ENCODE measurements at places on chromosomes 3 and 15.

DNA sequence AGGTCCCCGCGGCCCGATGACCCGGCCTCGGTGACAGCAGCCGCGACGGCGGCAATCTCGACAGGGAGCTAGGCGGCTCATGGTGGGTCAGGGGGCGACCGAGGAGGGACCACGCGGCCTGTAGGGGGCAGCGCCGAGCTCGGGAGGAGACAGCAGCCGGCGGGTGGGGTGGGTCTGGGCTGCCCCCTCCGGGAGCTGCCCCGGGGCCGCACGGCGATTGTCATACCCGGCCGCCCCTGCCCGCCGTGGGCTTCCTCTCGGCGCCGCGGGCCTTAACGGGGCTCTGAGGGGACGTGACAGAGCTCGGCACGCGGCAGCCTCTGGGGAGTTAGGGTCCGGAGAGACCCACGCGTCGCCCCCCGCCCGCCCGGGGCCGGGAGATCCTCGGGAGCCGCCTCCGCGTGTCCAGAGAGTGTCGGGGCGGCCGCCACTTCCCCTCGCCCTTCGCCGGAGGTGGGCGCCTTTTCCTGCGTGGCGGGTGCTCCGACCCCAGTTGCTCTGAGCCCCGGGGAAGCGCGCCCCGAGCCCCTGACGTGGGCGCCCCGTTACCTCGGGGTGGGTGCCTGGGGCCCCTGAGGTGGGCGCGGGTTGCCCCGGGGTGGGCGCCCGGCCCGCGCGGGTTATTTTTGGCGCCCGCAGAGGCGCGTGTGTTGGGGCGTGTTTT lies 539 bp upstream of the PLCL2 start:
- H3K27me3 ChIP-seq: no peaks in the 10 kb centered on the region
- H3K36me3 ChIP-seq: no peaks in the 10 kb centered on the region
- peak overlapping the region; percentile 77 for H3K4me3 ChIP-seq

GRCh38 chr15:70400766-70401541 lies 303.2 kb upstream of the TLE3 start:
- H3K27me3 ChIP-seq: no peaks in the 10 kb centered on the region
- H3K27ac ChIP-seq: no peak overlapping the region
- peaks cover 13% of the 10 kb centered on the region for H3K4me1 ChIP-seq
- H3K36me3 ChIP-seq: no peaks in the 10 kb centered on the region
- no peak for DNase-seq

GRCh38 chr15:72511536-72511935 lies 37.4 kb downstream of the ARIH1 start:
- H3K4me1 ChIP-seq: no peaks in the 10 kb centered on the region
- H3K36me3 ChIP-seq: no peaks in the 10 kb centered on the region
- H3K27me3 ChIP-seq: no peaks in the 10 kb centered on the region

GRCh38 chr3:152706991-152707713 lies 127.8 kb upstream of the P2RY1 start:
- no peaks in the 10 kb centered on the region for H3K36me3 ChIP-seq
- DNase-seq: no peak
- no peak overlapping the region for H3K27ac ChIP-seq
- no peak overlapping the region for H3K4me3 ChIP-seq
- no peaks in the 10 kb centered on the region for H3K27me3 ChIP-seq

GRCh38 chr3:56796202-56796601 lies 5.5 kb downstream of the ARHGEF3 start:
- H3K36me3 ChIP-seq: no peaks in the 10 kb centered on the region
- peaks cover 40% of the 10 kb centered on the region for H3K4me1 ChIP-seq
- no peak for DNase-seq

- no peaks in the 10 kb centered on the region for H3K27me3 ChIP-seq
- no peaks in the 10 kb centered on the region for H3K36me3 ChIP-seq
- H3K27ac ChIP-seq: no peak overlapping the region
- no peak overlapping the region for H3K4me3 ChIP-seq
- H3K4me1 ChIP-seq: peaks cover 36% of the 10 kb centered on the region
- no peak for DNase-seq
Measured at GRCh38 chr3:156975721-156976120, 149.6 kb downstream of the LEKR1 start.

- no peak overlapping the region for H3K27ac ChIP-seq
- peaks cover 4% of the 10 kb centered on the region for H3K4me1 ChIP-seq
- DNase-seq: no peak
- H3K36me3 ChIP-seq: no peaks in the 10 kb centered on the region
- H3K27me3 ChIP-seq: no peaks in the 10 kb centered on the region
Measured at GRCh38 chr15:101620671-101621070, 31.5 kb downstream of the TM2D3 start.

DNA sequence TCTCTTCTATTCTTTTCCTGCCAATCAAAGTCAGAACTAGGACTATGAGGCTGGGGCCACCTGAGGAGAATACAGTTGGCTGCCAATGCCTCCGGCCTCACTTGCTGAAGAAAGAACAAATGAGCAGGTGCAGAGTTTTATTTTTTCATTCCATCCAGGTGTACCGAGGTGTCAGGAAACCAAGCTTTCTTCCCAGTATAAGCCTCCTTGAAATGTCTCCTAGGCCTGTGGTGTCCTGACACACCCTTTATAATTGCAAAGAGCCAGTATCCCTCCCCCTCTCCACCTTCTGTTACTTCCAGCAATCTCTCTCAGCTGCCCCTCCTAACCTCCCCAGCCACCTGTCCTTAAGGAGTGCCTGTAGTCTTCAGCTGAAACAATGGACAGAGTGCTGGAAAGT lies 127.9 kb downstream of the SLC9A9 start:
- no peaks in the 10 kb centered on the region for H3K4me1 ChIP-seq
- H3K4me3 ChIP-seq: no peak overlapping the region
- no peaks in the 10 kb centered on the region for H3K27me3 ChIP-seq
- peaks cover 1% of the 10 kb centered on the region for H3K36me3 ChIP-seq
- no peak overlapping the region for H3K27ac ChIP-seq

GRCh38 chr3:114455432-114455831 lies 161.6 kb downstream of the TIGIT start:
- H3K27ac ChIP-seq: peak overlapping the region; percentile 92
- no peaks in the 10 kb centered on the region for H3K27me3 ChIP-seq

GRCh38 chr3:158085358-158085757 lies 20.9 kb downstream of the SHOX2 start:
- DNase-seq: no peak
- H3K36me3 ChIP-seq: no peaks in the 10 kb centered on the region
- peaks cover 7% of the 10 kb centered on the region for H3K27me3 ChIP-seq

DNA sequence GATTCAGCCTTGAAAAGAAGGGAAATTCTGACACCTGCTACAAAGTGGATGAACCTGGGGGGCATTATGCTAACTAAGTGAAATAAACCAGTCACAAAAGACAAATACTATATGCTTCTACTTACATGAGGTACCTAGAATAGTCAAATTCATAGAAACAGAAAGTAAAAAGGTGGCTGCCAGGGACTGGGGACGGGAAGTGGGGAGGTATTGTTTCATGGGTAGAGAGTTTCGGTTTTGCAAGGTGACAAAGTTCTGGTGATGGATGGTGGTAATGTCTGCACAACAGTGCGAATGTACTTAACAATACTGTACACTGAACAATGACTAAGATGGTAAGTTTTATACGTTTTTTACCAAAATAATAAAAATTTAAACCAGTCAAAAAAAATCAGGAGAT lies 4.8 kb downstream of the IDH2 start:
- peak overlapping the region; percentile 82 for H3K27ac ChIP-seq
- H3K4me1 ChIP-seq: peaks cover 54% of the 10 kb centered on the region
- no peak overlapping the region for H3K4me3 ChIP-seq
- no peaks in the 10 kb centered on the region for H3K27me3 ChIP-seq
- peak; percentile 81 for DNase-seq

DNA sequence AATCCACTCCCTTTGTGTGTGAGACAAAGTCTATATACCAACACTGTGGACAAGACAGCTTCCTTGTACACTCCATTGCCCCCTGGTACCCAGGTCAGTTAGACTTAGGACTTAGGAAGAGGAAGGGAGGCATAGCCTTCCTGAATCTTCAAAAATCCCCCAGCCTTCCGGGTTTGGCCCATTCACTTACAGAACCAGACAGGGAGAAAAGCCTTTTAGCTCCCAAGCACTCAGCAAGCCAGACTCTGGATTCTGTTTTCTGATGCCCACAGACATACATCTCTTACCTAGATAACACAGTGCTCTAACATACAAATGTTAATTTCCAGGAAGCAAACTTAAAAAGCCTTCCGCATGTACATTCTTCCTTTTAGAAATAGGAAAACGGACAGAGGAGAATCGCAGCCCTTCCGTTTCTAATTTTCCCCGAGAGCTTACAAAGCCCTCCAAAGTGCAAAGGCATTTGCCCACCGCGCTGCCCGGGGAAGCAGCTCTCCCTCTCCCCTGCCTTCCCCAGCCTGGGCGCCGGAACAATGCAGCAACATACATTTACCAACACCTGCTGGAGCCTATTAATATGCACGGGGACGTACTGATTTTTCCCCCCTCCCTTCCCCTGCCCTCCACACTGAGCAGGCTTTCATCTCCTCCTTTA lies 442.0 kb downstream of the MAGI1 start:
- no peak overlapping the region for H3K27ac ChIP-seq
- H3K27me3 ChIP-seq: peaks cover 5% of the 10 kb centered on the region
- H3K4me3 ChIP-seq: no peak overlapping the region
- DNase-seq: no peak
- H3K36me3 ChIP-seq: no peaks in the 10 kb centered on the region
- no peaks in the 10 kb centered on the region for H3K4me1 ChIP-seq

GRCh38 chr15:40050788-40051470 lies 11.9 kb upstream of the SRP14 start:
- H3K4me3 ChIP-seq: no peak overlapping the region
- no peaks in the 10 kb centered on the region for H3K27me3 ChIP-seq
- H3K27ac ChIP-seq: no peak overlapping the region
- DNase-seq: no peak
- no peaks in the 10 kb centered on the region for H3K36me3 ChIP-seq
- peaks cover 75% of the 10 kb centered on the region for H3K4me1 ChIP-seq

DNA sequence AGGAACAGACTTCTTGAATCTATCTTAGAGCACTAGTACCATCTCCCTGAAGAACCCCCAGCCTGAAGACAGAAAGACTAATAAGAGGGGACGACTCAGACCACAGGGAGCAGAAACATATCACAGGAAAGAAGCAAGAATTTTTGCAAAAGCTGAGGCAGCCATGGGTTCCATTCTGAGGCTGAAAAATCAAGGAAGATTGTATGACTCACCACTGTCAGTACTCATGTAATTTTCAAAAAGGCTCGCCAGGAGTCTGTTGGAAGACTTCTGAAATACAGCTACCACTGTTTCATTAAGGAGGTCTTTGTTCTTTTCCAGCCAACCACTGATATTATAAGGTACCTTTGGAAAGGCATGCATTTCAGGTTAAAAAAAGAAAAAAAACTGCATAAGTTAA lies 47.5 kb downstream of the MYH15 start:
- H3K27me3 ChIP-seq: no peaks in the 10 kb centered on the region
- H3K27ac ChIP-seq: no peak overlapping the region
- H3K4me3 ChIP-seq: no peak overlapping the region
- no peak for DNase-seq
- H3K36me3 ChIP-seq: no peaks in the 10 kb centered on the region

- H3K4me3 ChIP-seq: no peak overlapping the region
- peaks cover 6% of the 10 kb centered on the region for H3K4me1 ChIP-seq
- H3K27ac ChIP-seq: peak overlapping the region; percentile 70
- no peaks in the 10 kb centered on the region for H3K36me3 ChIP-seq
- DNase-seq: peak; percentile 39
- H3K27me3 ChIP-seq: no peaks in the 10 kb centered on the region
Measured at GRCh38 chr3:82130046-82130445, 368.6 kb upstream of the GBE1 start.

- peaks cover 23% of the 10 kb centered on the region for H3K4me1 ChIP-seq
- DNase-seq: no peak
- no peaks in the 10 kb centered on the region for H3K27me3 ChIP-seq
Measured at GRCh38 chr3:16795581-16795980, 89.2 kb upstream of the PLCL2 start.

- H3K27me3 ChIP-seq: no peaks in the 10 kb centered on the region
- peaks cover 11% of the 10 kb centered on the region for H3K4me1 ChIP-seq
- H3K27ac ChIP-seq: no peak overlapping the region
Measured at GRCh38 chr15:22956978-22957260, 23.2 kb downstream of the CYFIP1 start.

DNA sequence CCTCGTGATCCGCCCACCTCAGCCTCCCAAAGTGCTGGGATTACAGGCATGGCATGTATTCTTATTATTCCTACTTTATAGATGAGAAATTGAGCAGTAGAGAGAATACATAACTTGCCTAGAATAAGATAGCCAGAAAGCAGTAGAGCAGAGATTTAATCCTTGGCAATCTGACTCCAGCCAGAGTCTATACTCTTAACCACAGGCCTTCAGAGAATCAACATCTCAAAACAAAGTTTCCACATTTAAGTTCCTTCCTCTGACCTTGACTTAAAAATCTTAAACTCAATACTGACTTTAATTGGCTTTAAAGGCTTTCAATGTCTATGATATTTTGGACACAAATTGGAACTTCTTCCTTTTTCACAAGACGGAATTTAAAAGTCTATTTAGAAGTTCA lies 37.1 kb downstream of the ZNF106 start:
- H3K4me1 ChIP-seq: peaks cover 6% of the 10 kb centered on the region
- H3K27ac ChIP-seq: no peak overlapping the region
- H3K36me3 ChIP-seq: peaks cover 7% of the 10 kb centered on the region
- H3K4me3 ChIP-seq: no peak overlapping the region

GRCh38 chr3:154152741-154153140 lies 31.6 kb downstream of the ARHGEF26 start:
- H3K4me1 ChIP-seq: no peaks in the 10 kb centered on the region
- no peak overlapping the region for H3K27ac ChIP-seq
- no peaks in the 10 kb centered on the region for H3K27me3 ChIP-seq

GRCh38 chr15:40239404-40239692 lies 485 bp downstream of the PAK6 start:
- H3K36me3 ChIP-seq: no peaks in the 10 kb centered on the region
- DNase-seq: no peak
- peak overlapping the region; percentile 55 for H3K4me3 ChIP-seq
- H3K27ac ChIP-seq: no peak overlapping the region
- peaks cover 9% of the 10 kb centered on the region for H3K27me3 ChIP-seq

Data from B cell (primary cell).